ENCODE measurements at places on chromosomes 16 and 17. TPM values are rescaled to one million over a fixed set of nuclear protein-coding genes. Genes with fewer than 3 reads are reported as not detected.

The PDP2 gene
- total RNA-seq, result 22.4 TPM

The KRT31 gene
- not detected for total RNA-seq

The TSPAN10 gene
- total RNA-seq, result 1.1 TPM

The TBC1D28 gene
- not detected for total RNA-seq

DNA sequence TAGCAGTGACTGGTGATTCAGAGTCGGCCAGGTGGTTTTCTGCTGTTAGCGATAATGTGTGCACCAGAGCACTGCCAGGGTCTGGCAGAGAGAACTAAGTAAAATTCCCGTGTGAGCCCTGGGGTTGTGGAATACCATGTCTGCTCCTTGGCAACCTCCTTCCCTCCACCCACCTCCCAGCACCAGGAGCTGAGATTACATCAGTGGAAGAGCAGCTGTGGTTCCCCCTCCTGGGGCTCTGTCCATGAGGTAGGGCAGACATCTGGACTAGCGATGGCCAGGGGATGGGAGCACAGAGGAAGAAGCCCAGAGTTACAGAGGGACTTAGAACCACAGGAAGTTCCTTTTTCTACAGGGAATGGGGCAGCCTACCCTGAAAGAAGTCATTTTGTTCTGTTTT lies 15.8 kb downstream of the CLEC10A start:
- no peak for DNase-seq

- DNase-seq, result no peak
These were observed 14.7 kb downstream of the RARA start for GRCh38 chr17:40323391-40324381.

DNA sequence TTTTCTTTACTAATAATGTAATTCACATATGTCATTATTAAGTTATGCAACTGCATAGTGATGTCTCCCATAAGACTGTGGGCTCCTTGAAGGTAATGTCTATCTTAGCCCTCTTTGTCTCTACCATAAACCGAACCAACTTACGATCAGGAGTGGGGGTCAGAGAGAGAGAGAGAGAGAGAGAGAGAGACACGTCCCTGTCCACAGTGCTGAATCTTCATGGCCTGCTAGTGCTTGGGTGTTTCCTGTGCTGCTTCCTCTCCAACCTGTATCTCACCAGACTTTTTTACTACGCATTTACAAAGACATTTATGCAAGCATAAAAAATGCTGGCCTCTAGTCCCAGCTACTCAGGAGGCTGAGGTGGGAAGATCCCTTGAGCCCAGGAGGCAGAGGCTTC lies 52.2 kb upstream of the HAPSTR1 start:
- DNase-seq, result no peak

- DNase-seq, result peak; percentile 76
These were observed 1.7 kb upstream of the ANKRD13B start for GRCh38 chr17:29591146-29591736.

GRCh38 chr17:40522961-40523310 lies 21.5 kb upstream of the TNS4 start:
- DNase-seq, result peak; percentile 37

DNA sequence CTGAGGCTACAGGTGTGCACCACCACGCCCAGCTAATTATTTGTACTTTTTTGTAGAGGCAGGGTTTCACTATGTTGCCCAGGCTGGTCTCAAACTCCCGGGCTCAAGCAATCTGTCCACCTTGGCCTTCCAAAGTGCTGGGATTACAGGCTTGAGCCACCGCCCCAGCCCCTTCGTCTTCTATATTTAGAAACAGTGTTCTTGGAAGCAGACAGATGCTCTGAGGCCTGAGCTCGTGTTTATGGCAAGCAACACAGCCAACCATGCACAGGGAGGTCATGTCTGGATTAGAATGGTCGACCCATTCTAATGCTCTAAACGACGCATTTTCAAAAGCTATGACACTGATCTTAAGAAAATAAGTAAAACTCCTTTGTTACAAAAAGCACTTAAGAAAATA lies 16.6 kb downstream of the TMEM204 start:
- DNase-seq, result no peak

- no peak for DNase-seq
These were observed 54.4 kb upstream of the LGALS9 start for GRCh38 chr17:27576477-27577083.

DNA sequence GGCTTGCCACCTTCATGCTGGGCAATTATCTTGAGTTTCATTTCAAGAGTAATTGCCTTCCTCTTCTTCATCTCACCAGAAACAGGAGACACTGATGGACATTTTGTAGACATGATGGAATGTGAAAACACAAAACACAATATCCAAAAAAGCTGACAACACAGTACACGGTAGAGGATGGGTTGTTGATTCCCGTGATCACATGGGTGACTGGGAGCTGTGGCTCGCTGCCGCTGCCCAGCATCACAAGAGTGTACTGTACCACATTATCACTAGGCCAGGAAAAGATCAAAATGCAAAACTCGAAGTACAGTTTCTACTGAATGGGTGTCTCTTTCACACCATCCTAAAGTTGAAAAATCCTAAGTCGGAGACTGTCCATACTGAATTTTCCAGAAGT lies 7.4 kb downstream of the PTRH2 start:
- DNase-seq, result no peak

- no peak for DNase-seq
These were observed 244.3 kb upstream of the CDH8 start for GRCh38 chr16:62280506-62280905.

DNA sequence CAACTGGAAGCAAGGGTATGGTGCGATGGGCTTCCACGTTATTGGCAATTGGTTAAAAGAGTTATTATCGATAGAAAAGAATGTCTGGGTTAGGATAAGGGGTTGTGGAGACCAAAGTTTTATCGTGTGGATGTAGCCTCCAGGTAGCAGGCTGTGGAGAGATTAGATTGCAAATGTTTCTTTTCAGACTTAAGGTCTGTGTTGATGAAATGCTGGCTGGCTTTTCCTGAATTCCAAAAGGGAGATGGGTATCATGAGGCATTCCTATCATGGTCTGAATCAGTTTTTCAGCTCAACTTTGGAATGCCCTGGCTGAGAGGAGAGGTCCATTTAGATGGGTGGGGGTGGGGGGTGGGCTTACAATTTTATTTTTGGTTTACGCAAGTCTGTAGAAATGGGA lies 395.0 kb upstream of the RBFOX1 start:
- DNase-seq, result no peak

DNA sequence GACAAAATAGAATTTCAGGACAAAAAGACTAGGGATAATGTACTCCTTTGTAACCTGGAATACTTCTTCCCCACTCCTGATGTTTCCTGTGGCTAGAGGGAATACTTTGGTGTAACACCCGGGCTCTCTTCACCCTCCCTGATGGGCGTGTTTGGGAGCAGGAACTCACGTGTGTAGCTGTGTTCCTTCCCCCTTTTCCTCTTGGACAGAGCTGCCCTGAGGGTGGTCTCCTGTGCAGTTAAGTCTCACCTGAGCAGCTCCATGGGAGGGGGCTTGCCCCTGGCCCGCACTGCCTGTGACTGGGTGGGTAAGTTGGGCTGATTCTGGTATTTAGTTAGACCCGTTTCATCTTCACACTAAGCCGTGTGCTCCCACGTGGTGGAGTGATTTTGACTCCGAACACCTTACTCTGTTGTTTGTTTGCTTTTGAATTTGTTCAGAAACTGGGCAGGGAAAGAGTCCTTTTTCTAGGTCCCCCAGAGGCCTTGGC lies 87.9 kb downstream of the OR1D5 start:
- peak; percentile 59 for DNase-seq

- no peak for DNase-seq
These were observed 66.8 kb downstream of the C16orf78 start for GRCh38 chr16:49440156-49441065.

DNA sequence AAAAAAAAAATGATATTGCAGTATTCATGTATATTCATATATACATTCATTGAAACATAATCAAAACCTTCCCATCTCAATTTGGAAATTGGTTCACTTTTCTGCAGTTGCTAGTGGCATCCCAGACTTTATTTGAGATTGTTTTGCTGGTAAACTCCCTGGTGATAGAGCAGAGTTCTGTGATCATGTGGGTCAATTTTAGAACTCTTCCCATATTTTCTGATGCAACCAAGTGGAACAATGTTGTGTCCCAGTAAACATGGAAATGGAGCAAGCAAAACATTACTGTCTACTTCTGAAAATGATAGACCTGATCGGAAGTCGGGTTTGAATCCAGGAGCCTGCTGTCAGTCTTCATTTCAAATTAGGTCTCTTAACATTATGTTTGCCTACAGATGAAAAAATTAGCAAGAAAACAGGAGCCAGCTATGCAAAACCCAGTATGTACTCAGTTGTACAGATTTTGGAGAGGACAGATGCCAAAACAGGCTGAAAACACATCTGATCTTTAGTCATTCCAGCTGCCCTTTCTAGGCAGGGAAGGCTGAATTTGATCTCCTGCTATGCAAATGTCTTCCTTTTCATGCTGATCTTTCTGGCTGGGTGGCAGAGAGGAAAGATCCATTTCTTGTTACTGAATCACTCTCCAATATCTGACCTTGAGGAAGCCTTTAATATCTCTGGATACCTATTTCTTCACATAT lies 786.6 kb upstream of the SOX9 start:
- no peak for DNase-seq

DNA sequence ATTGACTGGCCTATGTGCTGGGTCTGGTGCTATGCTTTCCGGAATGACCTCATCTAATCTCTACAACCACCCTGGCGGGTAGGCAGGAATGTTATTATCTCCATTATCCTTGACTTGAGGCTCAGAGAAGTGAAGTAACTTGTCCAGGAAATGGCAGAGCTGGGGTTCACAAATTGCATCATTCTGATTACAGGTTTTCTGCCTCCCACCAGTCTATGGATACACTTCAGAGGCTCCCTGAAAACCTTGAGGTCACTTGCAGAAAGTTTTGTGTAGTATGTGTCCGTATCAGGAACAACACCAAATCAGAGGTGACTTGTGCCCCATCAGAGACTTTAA lies 19.1 kb downstream of the NOD2 start:
- no peak for DNase-seq

DNA sequence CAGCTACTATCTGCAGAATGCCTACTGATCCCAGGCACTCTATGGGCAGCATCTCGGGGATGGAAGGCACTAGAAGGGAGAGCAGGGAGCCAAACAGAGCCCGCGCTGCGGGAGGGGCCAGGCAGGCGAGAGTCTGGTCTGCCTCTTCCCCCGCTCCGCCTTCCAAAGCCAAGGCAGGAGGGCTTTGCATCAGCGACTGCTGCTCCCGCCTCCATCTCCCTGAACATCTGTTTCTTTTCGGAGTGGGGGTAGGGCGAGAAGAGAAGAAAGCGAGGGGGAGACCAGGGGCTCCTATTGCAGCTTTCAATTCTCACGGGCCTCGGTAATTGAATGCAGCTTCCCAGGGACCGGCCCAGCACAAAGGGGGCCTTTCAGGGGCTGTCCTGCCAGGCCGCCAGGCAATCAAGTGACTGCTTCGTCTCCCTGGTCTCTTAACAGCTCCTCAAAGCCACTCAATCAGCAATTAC lies 31.4 kb upstream of the CDC42EP4 start:
- DNase-seq, result no peak

GRCh38 chr16:89936508-89936907 lies 12.0 kb upstream of the DEF8 start:
- no peak for DNase-seq

GRCh38 chr16:30760577-30761426 lies 1.1 kb downstream of the CFAP119 start:
- DNase-seq, result no peak

GRCh38 chr17:17580662-17581470 lies 10.6 kb downstream of the PEMT start:
- no peak for DNase-seq

DNA sequence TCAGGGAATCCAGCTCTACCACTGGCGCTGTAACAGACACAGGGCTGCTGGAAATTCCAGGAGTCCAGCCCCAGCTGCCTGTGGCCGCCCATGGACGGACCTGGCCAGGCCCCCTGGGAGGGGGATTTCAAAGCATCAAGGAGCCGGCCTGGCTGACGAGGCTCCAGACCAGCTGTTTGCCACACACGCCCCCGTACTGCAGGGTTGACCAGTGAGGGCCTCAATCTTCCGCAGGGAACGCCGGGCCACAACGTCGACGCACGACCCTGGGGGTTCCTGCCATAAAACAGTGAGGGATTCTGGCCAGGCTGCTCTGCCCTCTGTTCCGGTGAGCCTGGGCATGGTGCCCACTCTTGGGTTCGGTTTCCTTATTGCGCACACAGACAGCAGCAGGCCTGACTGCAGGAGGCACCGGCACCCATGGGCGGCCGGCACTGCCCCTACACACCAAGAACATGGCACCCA lies 3.7 kb downstream of the LMF1 start:
- peak; percentile 46 for DNase-seq

DNA sequence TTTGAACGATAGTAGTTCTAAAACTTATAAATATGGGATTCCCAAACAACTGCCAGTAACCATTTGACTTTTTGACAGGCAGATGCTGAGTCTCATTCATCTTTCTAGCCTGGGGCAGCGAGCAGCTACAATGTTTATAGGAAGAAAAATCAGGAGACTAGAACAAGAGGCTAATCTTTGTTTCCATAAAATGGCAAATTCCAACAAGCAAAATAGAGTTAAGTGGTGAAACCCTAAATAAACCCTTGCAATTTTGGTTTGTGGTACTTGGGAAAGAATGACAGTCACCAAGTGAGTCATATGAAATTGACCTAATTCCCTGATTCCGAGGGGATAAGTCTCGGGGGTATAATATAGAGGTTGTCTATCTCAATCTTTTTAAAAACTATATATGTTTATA lies 27.3 kb upstream of the HS3ST2 start:
- DNase-seq, result no peak

Measured in upper lobe of right lung (tissue), 1 donor.